ENCODE measurements at places on chromosomes 16 and 17.

- DNase-seq = no peak
Measured at GRCh38 chr17:81713556-81714411, 1.7 kb downstream of the SLC25A10 start.

DNA sequence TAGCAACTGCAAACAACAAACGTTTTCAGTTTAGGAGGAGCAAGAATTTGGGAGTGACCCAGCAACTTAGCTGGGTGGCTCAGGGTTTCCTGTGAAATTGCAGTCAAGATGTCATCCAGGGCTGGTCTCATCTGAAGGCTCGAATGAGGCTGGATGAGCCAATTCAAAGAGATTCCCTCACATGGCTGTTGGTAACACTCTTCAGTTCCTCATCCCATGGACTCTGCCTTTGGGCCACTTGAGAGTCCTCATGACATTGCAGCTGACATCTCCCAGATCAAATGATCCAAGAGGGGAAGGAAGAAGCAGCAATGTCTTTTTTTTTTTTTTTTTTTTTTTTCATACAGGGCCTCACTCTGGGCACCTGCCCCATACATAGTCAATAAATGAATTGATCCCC, 26.3 kb downstream of the UBALD1 start:
- no peak for DNase-seq

- DNase-seq = no peak
Measured at GRCh38 chr17:28755486-28755885, 11.7 kb downstream of the TRAF4 start.

DNA sequence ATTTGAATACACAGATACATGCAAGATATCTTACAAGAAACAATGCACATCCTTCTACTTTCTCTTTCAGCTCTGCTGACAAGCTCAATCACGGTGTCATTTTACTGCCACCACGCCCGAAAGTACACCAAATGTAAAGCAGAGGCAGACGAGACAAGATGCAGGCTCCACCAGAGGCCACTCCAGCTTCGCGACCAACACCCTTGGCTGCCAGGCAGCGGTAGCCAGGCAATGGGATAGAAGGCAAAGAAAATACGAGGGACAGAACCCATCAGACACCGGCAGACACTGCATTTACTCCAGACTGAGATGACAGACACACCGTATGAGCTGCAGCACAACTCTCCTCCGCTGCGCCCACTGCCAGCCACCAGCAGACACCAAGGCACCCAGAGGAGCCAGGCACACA, 41.0 kb downstream of the USP22 start:
- DNase-seq = peak; percentile 35

DNA sequence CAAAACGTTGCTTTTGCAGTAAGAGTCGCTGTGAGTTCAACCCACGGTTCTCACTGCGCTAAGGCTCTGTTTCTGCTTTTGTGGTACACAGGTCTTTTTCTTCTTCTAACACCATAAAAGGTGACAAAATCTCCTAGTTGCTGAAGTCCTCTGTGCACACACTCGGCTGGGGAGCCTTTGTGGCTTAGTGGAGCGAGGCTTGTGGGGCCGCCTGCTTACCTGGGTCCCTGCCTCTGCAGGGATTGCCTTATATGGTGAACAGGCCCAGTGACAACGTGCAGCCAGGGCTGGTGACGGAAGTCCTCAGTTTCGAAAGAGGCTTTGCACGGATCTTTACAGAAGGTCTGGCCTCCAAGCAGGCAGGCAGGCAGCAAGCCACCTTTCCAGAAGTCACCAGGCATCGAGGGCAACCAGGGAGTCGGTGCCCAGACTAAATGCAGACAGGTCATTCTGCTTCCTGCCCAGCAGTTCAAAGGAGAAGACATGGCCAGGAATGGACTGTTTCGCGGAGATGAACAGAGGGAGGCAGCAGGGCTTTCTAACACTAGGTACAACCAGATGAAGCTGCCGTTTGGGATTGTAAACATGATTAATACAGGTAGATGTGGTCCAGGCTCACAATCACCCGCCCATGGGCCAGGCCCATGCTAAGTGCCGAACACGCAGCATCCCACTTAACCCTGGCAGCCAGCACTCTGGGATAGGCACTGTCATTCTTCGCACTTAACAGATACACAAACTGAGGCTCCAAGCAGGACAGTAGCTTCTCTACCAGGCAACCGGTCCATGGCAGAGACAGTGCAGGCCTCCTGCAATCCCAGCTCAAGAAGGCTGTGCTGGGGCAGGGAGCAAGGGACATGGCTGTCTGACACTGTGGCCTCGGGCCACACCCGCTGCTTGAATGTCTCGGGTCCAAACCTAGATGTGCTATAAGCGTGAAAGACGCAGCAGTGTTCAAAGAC, 10.7 kb upstream of the MEAK7 start:
- DNase-seq = no peak

GRCh38 chr17:43615330-43616028, 46.2 kb downstream of the MEOX1 start:
- no peak for DNase-seq

- DNase-seq = peak; percentile 93
Measured at GRCh38 chr16:86865851-86866662, 287.7 kb downstream of the FOXL1 start.

DNA sequence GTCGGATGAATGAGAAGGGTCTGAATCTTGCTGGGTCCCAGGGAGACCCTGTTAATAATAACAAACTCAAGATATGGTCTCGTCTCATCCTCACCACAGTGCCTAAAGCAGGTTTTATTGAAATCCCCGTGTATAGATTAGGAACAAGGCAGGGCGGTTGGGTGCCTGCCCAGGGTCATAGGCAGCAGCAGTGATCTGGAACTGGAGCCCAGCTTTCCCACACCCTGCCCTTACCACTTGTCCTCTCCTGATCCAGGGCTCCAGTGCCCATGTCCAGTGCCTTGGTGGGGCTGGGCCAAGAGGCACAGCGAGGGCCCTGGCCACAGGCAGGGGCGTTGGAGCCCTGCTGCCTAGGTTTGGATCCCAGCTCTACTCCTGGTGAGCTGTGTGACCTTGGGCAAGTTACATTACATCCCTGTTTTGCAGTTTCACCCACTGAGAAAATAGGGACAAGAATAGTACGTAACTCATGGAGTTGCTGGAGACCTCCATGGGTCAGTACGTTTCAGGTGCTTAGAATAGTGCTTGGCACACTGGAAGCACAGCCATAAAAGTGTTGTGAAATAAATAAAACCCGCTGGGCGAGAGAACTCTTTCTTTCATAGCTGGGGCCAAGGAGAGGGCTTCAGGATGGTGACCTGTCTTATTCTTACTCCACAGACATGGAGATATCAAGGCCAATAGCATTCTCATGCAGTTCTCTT, 13.9 kb downstream of the SOCS3 start:
- no peak for DNase-seq

- no peak for DNase-seq
Measured at GRCh38 chr17:28041844-28042656, 427 bp upstream of the NLK start.

- DNase-seq = no peak
Measured at GRCh38 chr17:17086585-17086984, 44.3 kb downstream of the MPRIP start.
